Lung microvascular endothelial cell (primary cell): ENCODE measurements at places on chromosomes 11 and 22.

DNA sequence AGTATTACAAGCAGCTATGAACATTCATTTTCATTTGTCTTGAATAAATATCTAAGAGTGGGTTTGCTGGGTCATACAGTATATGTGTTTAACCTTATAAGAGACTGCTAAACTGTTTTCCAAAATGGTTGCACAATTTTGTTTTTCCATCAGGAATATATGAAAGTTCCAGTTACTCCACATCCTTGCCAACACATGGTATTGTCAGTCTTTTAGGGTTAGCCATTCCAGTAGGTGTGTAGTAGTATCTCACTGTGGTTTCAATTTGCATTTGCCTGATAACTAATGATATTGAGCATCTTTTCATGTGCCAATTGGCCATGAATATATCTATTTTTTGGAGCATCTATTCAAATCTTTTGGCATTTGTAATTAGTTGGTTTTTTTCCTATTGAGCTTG is 7.7 kb upstream of the CCDC83 start:
- DNase-seq = no peak

GRCh38 chr11:5159806-5160205 is 5.2 kb upstream of the OR52A1 start:
- no peak for DNase-seq

DNA sequence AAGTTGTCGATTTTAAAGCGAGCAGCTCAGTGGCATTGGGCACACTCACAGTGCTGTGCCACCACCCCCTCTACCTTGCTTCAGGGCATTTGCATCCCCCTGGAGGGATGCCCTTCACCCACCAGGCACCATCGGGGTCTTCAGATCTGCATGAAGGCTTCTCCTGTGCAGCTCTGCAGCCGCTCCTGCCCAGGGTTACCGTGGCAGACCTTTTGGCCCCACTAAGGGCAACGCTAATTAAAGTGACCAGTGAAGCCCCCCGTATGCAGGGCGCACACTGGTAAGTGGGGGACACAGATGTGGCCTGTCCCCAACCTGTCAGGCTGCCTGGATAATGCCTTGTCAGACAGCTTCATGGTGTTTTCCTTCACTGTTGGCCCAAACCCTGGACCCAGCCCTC is 1117.7 kb downstream of the BRD1 start:
- no peak for DNase-seq

- peak; percentile 60 for DNase-seq
Measured at GRCh38 chr22:24107661-24108060, 73.6 kb upstream of the SUSD2 start.

- no peak for DNase-seq
Measured at GRCh38 chr11:113372309-113372708, 15.3 kb upstream of the ANKK1 start.

GRCh38 chr11:46543564-46543963 is 50.3 kb downstream of the AMBRA1 start:
- DNase-seq = no peak

DNA sequence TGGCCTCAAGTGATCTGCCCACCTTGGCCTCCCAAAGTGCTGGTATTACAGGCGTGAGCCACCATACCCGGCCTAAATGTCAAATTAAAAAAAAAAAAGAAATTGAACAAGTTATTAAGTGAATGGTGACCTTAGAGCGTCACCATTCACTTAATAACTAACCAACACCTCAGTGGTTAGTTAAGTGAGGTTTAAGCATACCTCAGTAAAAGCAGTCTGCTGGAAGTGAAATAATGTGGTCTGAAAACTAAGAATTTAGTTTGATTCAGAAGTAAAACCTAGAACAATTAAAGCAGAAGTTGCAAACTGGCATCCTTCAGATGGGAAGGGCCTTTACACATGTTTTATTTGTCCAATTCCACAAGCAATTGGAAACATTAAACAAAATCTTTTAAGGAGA is 71.5 kb downstream of the FCHSD2 start:
- DNase-seq = no peak

DNA sequence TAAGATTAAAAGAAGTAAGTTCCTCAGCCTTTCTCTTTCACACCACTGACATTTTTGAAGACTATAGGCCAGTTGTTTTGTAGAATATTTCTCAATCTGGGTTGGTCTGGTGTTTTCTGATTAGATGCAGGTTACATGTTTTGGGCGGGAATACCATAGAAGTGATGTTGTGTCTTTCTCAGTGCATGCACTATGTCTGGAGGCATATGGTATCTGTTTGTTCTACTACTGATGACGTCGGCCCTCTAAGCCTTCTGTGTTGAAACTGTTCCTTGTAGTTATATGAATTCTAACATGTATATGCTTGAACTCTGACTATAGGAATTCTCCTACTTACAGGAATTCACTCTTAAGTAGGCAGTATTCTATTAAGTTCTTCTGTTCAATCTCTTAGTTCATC is 21.6 kb downstream of the ZFTA start:
- DNase-seq = no peak

DNA sequence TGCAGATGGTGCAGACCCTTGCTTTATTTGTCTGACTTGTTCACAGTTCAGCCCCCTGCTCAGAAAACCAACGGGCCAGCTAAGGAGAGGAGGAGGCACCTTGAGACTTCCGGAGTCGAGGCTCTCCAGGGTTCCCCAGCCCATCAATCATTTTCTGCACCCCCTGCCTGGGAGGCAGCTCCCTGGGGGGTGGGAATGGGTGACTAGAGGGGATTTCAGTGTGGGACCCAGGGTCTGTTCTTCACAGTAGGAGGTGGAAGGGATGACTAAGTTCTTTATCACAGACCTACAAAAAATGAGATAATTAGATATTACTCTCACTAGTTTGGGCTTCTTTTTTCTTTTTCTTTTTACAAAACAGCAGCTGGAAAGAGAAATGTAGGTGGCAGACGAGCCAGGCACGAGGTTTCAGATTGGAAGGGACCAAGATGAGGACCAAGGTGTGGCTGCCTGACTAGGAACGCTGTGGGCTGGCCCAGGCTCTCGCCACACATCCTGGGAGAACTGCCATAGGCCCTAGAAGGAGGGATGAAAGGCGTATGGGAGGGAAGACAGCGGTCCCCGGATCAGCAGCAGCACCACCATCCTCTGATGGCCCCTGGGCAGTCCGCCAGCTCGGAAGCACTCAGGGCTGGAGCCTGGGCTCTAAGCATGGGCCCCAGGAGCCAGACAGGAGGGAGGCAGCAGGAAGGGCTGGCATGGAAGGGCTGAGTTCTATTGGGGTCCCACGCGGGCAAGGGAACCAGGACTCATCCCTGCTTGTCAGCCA is 14.2 kb downstream of the TXN2 start:
- no peak for DNase-seq

GRCh38 chr22:46732513-46732912 is 5.5 kb downstream of the CERK start:
- DNase-seq = no peak

GRCh38 chr11:64580412-64580811 is 10.6 kb upstream of the SLC22A12 start:
- peak; percentile 73 for DNase-seq

- no peak for DNase-seq
Measured at GRCh38 chr11:122743949-122744348, 88.4 kb downstream of the UBASH3B start.

- no peak for DNase-seq
Measured at GRCh38 chr11:126963603-126964363, 36.8 kb downstream of the KIRREL3 start.

DNA sequence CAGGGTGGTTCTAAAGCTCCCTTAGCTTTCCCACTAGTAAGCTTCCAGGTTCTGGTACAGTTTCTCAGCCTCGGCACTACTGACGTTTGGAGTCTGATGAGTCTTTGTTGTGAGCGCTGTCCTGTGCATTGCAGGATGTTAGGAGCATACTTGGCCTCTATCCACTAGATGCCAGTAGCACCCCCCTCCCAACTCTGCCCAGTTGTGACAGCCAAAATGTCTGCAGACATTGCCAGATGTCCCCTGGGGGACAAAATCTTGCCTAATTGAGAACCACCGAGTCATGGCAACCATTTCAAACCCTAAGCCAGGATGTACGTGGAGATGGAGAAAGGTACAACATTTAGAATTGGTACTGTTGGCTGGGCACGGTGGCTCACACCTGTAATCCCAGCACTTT is 68.7 kb downstream of the PTPRJ start:
- no peak for DNase-seq

GRCh38 chr11:101553891-101554292 is 29.9 kb downstream of the TRPC6 start:
- DNase-seq = no peak

GRCh38 chr11:57156928-57157327 is 24.8 kb upstream of the LRRC55 start:
- no peak for DNase-seq

DNA sequence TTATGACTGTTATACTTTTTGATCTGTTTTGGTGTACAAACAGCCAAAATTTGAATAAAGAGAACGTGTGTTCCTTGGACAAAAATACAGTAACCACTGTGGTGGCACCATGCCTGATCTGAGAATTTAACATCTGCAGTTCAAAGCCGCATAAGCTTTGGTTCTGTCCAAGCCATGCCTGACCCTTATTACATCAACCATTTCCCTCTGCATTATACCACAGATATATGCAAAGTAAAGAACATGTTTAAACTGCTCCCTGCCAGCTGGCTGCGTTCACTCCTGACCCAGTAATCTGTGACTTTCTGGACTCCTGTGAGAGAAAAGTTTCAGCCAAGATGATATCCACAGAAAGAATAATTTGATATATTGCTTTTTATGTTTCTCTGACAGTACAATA is 890.5 kb upstream of the ANO3 start:
- DNase-seq = no peak

DNA sequence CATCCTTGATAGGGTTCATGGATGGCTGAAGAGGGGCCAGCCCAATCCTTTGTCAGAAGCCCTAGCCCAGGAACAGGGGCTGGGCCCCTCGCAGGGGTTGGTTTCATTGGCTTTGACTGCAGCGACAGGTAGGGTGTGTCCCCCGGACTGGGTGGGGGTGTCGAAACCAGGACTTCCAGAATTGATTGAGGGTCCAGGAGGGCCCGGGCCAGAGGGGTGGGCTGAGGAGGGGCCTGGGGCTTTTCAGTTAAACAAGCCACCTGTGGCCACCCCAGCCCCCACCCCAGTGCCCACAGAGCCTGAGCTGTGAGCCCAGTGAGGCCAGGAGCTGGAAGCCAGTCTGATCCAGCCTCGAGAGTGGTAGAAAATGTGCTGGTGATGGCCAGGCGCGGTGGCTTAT is 18.1 kb upstream of the PRR5 start:
- DNase-seq = no peak

- peak; percentile 74 for DNase-seq
Measured at GRCh38 chr11:117843666-117844484, 19.3 kb upstream of the FXYD2 start.

DNA sequence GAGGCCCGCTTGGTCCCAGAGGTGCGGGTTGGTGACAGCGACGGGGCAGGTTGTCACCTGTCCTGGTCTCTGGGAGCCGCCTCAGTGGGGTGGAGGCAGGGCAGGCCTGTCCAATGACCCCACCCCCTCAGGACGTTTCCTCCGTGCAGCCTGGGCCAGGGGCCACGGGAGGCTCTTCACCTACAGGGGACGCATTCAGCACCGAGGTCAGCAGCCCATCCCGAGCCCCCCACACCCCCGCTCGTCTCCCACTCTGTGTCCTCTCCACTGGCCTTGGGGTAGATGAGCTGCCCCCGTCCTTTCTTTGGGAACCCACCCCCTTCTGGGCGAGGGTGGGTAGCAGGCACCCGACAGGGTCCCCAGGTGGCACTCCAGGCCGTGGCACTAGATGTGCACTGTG is 35.7 kb downstream of the BRSK2 start:
- no peak for DNase-seq

DNA sequence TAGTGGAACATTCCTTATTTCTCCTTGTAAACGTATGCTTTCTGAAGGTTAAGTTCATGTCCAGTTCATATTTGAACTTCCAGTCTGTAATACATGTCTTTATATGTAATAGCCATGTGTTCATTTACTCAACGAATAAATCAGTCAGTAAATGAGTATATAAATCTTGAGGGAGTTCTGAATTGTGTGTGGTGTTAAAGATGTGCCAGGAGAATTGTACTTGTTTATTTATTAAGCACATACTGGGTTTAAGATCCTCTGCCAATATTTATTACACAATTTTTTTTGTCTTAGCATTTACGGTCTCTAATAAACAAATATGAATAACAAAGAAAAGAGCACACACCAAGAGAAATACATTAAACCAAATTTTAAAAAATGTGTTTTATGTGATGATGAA is 26.5 kb upstream of the CLMP start:
- no peak for DNase-seq

GRCh38 chr11:131073167-131073566 is 156.9 kb upstream of the SNX19 start:
- DNase-seq = no peak

GRCh38 chr22:24593836-24594568 is 1.1 kb upstream of the LRRC75B start:
- no peak for DNase-seq

GRCh38 chr22:48181263-48181955 is 1419.0 kb downstream of the TBC1D22A start:
- no peak for DNase-seq

- DNase-seq = no peak
Measured at GRCh38 chr11:26994631-26995095, 751 bp downstream of the FIBIN start.

GRCh38 chr22:19554834-19555404 is 30.7 kb upstream of the CLDN5 start:
- DNase-seq = peak; percentile 66

DNA sequence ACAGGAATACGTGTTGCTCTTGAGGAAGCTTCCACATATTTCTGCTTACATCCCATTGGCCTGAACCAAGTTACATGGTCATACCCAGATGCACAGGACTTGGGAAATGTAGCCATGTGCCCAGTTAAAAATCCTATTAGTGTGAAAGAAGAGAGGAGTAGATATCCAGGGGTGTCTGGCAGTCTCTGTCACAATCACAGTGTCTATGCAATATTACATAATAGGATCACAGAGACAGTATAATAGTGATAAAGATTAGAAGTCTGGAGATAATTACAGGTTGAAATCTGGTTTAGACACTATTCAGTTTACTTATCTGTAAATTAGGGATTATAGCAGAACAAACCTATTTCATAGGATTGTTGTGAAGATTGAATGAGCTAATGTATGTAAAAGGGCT is 62.6 kb upstream of the SLC6A5 start:
- no peak for DNase-seq

DNA sequence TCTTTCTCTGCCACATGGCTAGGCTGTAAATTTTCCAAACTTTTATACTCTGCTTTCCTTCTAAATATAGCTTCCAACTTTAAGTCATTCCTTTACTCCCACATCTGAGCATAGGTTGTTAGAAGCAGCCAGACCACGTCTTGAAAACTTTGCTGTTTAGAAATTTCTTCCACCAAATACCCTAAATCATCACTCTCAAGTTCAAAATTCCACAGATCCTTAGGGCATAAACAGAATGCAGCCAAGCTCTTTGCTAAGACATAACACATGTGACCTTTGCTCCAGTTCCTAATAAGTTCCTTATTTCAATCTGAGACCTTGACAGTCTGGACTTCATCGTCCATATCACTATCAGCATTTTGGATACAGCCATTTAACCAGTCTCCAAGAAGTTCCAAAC is 749.9 kb downstream of the METTL15 start:
- no peak for DNase-seq
